Suprapubic skin (tissue), 4 donors: ENCODE measurements at places on chromosomes 2 and 18. TPM values are rescaled to one million over a fixed set of nuclear protein-coding genes. Genes with fewer than 3 reads are reported as not detected.

DNA sequence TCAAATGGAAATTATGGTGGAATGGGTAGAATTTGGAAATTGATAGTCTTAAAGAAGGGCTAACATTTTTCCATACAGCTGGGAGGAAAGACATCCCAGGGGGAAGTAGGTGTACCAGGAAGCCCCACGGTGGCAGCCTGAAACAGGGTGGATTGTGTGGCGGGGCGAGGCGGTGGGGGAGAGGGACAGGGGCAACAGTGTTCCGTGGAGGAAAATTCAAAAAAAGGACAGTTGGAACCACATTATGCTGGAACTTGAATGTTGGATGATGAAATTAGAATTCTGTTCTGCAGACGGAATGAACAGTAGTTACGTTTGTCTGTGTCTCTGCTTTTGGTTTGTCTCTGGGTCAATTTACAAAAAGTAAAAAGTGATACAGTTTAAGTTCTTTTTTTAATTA is 10.6 kb upstream of the CIB4 start:
- peak overlapping the region; percentile 11 for H3K27ac ChIP-seq
- DNase-seq = peak; percentile 55
- H3K27me3 ChIP-seq = peaks cover 7% of the 10 kb centered on the region
- H3K4me3 ChIP-seq = no peak overlapping the region
- peaks cover 5% of the 10 kb centered on the region for H3K4me1 ChIP-seq
- H3K36me3 ChIP-seq = no peaks in the 10 kb centered on the region

- no peak overlapping the region for H3K4me3 ChIP-seq
- H3K4me1 ChIP-seq = no peaks in the 10 kb centered on the region
- no peaks in the 10 kb centered on the region for H3K27me3 ChIP-seq
- H3K27ac ChIP-seq = no peak overlapping the region
Measured at GRCh38 chr2:25497229-25497917, 155.6 kb upstream of the DNMT3A start.

DNA sequence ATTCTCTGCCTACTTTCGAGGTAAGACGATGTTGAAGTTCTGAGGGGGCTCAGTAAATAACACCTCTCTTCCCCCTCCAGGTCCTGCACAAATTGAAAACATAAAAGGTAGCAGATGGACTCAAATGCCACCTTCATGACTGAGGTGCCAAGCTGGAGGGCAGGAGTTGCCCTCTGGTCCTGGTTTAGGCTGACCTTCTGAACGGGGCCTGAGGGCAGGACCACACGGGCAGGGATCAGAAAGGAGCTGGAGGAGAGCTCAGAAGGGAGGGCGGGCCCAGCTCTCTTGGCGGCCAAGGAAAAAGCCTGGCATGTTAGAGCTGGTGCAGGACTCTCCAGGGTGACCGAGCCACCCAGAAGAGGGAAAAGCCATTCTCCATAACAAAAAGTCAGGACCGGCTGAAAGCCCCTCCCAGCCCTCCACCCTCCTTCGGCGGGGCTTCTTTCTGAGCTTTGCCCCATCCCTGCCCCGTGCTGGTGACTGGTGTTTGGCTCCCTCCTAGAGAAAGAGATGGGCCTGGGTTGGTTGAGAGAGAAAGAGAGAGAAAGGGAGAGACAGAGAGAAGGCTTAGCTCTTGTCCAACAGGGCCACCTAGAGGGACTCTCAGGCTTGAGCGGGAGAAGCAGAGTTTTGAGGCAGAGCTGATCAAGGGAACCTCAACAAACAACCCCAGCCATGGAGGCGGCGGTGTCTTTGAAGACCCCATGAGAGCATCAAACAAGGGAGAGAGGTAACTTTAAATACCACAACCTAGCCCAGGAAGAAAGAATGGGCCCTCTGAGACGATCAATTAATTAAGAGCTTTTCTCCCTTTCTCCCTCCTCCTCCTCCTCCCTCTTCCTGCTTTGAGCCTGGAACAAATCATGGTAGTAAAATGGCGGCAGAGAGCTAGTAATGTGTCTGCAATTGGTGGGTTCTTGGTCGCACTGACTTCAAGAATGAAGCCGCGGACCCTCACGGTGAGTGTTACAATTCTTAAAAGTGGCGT is 50.8 kb downstream of the WIPF1 start:
- H3K4me3 ChIP-seq = no peak overlapping the region
- no peaks in the 10 kb centered on the region for H3K27me3 ChIP-seq
- no peaks in the 10 kb centered on the region for H3K4me1 ChIP-seq
- H3K27ac ChIP-seq = no peak overlapping the region
- DNase-seq = no peak
- no peaks in the 10 kb centered on the region for H3K36me3 ChIP-seq

GRCh38 chr18:25563816-25564683 is 212.1 kb upstream of the ZNF521 start:
- no peaks in the 10 kb centered on the region for H3K27me3 ChIP-seq
- no peak for DNase-seq
- H3K27ac ChIP-seq = no peak overlapping the region
- H3K4me1 ChIP-seq = peaks cover 12% of the 10 kb centered on the region

DNA sequence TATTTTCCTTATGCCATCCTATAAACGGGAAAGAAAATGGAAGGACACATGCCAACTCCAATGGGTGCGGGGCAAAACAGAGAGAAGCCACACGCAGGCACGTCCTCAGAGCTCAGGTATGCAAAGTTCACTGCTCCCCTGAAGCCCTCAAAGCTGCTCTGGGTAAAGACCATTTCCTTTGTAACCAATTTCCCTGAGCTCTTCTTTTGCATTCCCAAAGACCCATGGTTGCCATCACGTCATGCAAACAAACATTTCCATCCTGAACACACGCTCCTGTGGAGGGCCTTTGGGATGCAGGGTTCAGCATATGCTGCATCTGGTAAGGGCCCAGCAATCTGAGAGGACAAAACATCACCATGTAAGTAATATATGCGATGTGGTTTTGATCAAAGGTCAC is 69.4 kb downstream of the EMILIN2 start:
- no peaks in the 10 kb centered on the region for H3K27me3 ChIP-seq
- no peak overlapping the region for H3K27ac ChIP-seq
- no peaks in the 10 kb centered on the region for H3K4me1 ChIP-seq
- no peak overlapping the region for H3K4me3 ChIP-seq

DNA sequence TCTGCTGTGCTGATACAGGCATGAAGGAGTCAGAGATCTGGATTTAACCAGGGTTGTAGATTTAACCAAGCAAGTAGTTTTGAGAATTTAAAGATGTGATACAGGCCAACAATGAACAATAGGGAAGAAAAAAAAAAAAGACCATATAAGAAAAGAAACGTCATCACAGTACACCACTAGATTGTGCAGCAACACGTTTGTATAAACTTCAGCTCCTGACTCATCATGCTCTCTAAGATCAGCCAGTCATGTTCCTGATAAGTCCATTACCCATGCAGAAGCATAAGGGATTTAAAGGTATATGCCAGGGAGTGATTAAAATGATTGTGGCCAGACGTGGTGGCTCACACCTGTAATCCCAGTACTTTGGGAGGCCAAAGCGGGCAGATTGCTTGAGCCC is 22.3 kb upstream of the ERICH2 start:
- no peaks in the 10 kb centered on the region for H3K36me3 ChIP-seq
- peaks cover under 1% of the 10 kb centered on the region for H3K27me3 ChIP-seq
- H3K4me1 ChIP-seq = no peaks in the 10 kb centered on the region
- no peak overlapping the region for H3K27ac ChIP-seq

DNA sequence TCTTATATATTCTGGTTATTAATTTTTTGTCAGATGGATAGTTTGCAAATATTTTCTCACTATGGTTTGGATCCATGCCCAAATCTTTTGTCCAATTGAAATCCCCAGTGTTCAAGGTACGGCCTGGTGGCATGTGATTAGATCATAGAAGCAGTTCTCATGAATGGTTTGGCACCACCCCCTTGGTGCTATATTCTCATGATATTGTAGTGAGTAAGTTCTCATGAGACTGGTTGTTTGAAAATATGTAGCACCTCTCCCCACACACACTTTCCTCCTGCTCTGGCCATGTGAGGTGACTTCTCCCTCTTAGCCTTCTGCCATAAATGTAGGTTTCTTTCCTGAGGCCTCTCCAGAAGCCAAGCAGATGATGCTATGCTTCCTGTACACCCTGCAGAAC is 107.7 kb upstream of the KYNU start:
- H3K27me3 ChIP-seq = no peaks in the 10 kb centered on the region
- H3K27ac ChIP-seq = no peak overlapping the region
- no peak for DNase-seq
- H3K4me1 ChIP-seq = no peaks in the 10 kb centered on the region

PLEKHH2 gene
- 77.3 TPM for total RNA-seq

MEIS1 gene
- total RNA-seq = 12.7 TPM
